Renal cortex interstitium (tissue), 15 donors: ENCODE measurements at places on chromosomes 3 and 15.

GRCh38 chr15:83129791-83130190 is 22.3 kb downstream of the TM6SF1 start:
- DNase-seq: no peak

GRCh38 chr3:188749010-188749617 is 422.7 kb upstream of the TPRG1 start:
- no peak for DNase-seq

- DNase-seq: no peak
These were observed 7.7 kb upstream of the DCP1A start for GRCh38 chr3:53354945-53355498.

DNA sequence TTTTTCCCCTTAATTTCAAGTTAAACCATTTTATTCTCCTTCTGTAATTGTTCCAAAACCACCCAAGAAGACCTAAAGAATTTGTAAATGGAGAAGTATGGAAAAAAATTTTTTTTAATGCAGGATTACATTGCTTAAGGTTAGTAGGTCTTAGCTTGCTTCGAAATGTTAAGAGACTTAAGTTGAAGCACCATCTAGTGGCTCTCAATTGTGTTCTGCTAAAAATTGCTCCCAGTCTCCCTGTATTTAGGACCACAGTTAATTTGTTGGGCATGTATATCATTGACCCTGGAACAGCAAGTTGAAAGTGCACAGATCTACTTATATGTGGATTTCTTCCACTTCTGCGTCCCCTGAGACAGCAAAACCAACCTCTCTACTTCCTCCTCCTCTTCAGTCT is 32.4 kb downstream of the CD200R1L start:
- no peak for DNase-seq

- no peak for DNase-seq
These were observed 14.0 kb downstream of the PLCH1 start for GRCh38 chr3:155730843-155731242.

- DNase-seq: no peak
These were observed 36.9 kb downstream of the AKAP13 start for GRCh38 chr15:85417276-85417675.

DNA sequence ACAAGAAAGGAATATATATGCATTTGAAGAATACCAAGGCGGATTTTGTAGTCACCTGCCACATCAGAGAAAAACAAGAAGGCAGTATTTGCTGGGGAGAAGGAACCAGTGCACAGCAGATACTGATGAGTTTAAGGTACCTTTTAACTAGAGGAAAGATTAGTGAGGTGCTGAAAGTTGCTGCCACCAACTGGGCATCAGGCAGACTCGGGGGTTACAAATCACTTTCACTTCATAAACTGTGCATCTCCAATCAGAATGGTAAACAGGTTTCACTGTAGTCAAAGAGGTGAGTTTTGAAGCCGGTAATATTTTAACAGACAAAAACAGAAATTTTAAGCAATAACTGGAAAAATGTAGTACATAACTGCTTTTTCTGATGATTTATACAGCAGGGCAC is 4.1 kb downstream of the FBN1 start:
- no peak for DNase-seq

DNA sequence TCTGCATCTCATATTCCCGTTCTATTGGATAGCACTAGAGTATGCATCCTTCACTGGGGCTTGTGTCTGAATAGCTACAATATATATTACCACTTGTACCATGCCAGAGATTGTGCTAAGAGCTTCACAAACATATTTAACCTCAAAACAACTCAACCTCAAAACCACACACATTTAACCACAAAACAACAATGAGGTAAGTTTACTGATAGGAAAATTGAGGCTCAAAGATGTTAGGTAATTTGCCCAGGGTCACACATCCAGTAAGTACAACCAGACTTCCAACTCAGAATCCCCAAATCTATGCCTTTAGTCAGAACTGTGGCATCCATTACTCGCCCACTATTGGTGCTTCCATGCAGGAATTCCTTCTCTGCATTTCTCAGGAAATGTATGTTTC is 220.0 kb downstream of the FAM43A start:
- no peak for DNase-seq
